Stimulated activated CD8-positive, alpha-beta memory T cell treated with anti-CD3 and anti-CD28 coated beads, Interleukin-15, amount 100 ng/mL, for 4 hours (primary cell): ENCODE measurements at places on chromosomes 11 and 22.

DNA sequence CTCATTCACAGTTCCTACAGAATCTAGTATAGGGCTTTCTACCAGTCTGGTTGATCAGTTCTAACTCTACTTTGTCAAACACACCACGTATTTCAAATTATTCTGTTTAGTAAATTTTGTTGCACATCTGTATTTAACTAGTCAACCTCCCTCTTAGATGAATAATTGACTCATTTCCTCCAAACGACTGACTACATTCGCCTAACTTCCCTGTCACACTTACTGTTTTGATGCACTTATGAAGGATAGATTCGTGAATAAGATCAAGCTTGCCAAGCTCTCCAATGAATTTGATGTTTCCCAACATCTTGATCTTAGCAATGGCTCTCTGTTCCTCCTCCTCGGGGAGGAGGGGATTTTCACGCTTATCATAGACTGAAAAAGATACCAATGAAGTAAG is 5.0 kb downstream of the EIF4G2 start:
- no peak for DNase-seq

- peak; percentile 56 for DNase-seq
These were observed 449 bp upstream of the KREMEN1 start for GRCh38 chr22:29072193-29072978.

DNA sequence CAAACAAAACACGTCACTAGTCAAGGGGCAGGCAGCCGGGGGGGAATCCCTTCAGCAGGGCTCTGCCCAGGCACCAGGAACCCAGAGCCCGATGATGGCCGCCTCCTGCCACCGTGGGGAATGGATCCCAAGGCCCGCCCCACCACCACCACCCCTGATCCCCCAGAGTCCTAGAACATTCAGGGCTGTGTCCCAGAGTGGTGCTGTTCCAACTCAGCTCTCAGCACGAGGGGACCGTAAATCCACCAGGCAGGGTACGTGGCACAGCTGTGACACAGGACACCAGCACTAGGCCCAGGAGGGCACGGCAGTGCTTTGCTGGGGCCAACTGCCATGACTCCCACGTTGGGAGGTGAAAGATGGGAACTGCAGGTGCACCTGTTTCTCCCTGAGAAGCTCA is 29.6 kb downstream of the ANO1 start:
- no peak for DNase-seq

GRCh38 chr11:60981515-60981914 is 10.0 kb downstream of the CD6 start:
- no peak for DNase-seq

DNA sequence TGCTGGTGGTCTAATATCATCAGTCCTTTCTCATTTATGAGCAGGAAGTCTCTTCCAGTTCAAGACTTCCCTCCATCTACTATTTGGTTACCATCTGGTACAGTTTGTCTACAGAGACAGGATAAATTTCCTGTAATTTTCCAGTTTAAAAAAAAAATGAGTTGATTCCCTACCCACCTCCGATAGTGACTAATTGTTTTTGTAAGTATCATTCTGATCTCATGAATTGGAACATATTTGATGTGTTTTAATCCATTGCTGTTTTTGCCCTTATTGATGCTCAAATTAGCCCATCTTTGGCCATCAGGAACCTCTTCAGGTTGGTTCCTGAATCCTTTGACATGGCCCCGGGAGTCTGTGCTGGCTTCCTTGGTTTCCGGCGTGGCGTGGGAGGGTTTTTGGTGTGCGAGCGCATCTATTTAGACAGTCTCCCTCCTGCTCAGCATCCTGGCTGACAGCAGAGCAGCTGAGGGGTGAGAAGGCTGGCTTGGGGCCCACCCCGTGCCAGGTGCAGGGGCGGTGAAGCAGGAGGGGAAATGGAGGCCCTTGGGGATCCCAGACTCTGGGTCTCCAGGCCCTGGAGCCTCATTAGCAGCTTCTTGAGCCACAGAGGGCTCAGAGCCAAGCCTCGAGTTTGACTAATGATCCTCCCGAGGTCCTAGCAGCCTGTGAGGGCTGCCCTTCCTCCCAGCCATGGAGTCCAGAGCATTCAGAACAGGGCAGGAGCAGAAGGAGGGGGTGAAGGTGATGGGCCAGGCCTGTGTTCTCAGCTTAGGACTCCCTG is 6.8 kb downstream of the OMP start:
- DNase-seq: no peak

- DNase-seq: no peak
These were observed 59.4 kb upstream of the HMGXB4 start for GRCh38 chr22:35197886-35198285.

DNA sequence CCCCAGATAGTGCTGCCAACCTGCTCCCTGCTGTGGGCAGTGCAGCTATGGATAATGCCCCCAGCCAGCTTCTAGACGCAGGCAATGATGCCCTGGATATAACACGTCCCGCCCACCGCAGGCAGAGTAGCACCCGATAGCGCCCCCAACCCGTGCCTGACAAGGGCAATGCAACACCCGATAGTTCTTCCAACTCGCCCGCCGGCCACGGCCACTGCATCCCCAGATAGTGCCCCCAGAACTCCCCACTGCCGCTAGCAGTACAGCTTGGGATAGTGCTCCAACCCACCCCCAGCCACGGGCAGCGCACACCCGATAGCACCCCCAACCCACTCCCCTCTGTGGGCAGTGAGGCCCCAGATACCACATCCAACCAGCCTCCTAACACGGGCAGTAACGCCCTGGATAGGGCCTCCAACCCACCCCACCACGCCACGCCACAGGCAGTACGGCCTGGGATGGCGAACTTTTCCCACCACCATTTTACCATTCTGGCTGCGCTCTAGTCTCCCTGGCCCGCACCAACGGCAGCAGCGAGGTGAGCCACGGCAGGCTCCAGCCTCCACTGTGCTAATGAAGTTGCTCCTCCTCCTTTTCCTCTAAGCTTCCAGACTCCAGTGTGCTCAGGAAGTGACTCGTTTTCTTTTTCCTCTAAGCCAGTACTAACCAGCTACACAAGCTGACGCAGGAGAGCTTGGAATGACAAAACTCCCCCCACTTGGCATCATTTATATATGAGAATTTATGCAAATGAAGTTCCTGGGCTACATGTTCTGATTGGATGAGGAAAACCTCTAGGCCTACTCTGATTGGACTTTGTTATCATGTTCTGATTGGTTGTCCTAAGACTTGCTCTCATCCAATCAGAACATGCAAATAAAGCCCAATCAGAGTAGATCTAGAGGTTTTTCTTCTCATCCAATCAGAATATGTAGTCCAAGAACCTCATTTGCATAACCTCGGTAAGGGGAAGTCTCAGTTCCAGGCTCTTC is 3.0 kb upstream of the RFPL3 start:
- DNase-seq: no peak

GRCh38 chr11:7060868-7061267 is 27.9 kb upstream of the RBMXL2 start:
- no peak for DNase-seq

GRCh38 chr11:103541186-103541795 is 432.1 kb downstream of the DYNC2H1 start:
- DNase-seq: no peak

DNA sequence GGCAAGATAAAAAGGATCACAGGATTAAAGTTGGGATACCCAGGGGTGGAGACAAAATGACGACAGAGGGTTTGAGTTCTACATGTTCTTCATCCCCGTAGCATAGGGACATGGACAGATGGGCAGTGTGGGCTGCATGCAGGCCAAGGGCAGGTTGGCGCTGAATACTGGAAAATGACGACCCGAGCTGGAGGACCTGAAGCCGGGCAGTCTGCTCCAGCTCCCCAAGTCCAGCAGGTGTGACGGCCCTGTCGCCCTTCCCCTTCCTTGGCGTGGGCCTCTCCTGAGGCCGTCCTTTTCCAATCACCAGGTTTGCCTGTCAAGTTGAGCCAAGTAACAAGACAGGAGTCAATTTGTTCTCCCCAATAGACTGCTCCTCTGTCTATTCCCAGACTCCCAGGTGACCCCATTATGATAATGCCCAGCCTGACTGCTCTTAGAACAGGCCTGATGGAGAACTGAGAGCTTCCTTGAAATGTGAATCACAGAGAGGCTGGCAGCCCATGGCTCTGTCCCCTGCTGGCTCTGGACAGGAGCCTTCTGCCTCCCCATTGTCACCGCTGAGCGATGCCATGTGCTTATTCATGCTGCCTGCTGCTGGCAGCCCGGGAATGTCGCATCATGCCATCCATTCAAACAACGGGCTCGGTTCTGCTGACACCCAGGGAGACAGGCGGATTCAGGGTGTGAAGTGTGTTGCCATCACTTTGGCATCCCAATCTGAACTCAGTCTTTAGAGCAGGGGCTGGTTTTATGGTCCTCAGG is 392.1 kb downstream of the NTM start:
- DNase-seq: no peak

DNA sequence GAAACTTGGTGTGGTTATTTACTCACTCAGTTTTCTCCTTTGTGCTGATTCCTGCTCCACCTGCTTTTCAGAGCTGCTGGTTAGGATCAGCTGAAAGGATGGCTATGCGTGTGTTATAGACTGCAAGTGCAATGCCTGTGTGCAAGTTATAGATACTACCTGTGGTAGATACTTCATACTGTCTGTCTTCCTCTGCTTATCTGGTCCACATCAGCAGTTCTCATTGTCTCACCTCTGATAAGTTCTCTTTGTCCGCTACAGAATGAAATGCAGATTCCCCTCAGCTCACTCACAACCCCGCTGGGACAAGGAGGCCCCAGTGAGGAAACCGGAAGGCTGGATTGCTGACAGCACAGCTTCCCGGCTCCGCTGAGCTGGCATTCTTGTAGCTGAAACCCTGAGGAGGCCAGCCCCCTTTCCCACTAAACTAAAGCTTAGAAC is 37.5 kb upstream of the LYVE1 start:
- no peak for DNase-seq

- no peak for DNase-seq
These were observed 9.7 kb downstream of the MMP3 start for GRCh38 chr11:102833731-102834130.

- no peak for DNase-seq
These were observed 67.4 kb upstream of the PRDM11 start for GRCh38 chr11:45079075-45079444.

DNA sequence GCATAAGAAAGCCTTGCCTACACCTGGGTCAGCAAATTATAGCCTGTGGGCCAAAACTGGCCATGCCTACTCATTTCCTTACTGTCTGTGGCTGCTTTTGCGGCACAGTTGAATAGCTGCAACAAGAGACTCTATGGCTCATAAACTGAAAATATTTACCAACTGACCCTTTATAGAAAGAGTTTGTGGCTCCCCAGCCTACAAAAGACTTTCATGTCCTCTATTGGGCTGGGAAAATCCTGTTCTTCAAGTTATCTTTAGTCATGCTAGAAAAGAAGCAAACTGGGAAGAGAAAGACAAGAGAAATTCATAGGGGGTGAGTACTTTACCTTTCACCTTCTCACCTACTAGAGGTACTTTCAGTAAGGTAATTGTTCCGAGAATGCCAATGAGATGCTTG is 175.1 kb downstream of the SWAP70 start:
- DNase-seq: no peak

- no peak for DNase-seq
These were observed 197.0 kb upstream of the CADM1 start for GRCh38 chr11:115700981-115701875.

DNA sequence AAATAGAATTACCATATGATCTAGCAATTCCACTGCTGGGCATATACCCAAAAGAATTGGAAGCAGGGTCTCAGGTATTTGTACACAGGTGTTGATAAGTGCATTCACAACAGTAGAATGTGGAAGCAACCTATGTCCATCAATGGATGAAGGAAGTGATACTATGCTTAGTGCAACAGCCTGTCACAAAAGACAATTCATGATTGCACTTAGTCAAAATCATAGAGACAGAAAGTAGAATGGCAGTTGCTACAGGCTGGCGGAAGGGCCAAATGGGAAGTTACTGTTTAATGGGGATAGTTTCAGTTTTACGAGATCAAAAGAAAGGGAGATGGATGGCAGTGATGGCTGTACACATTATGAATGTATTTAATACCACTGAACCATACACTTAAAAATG is 42.0 kb downstream of the SGSM3 start:
- no peak for DNase-seq

DNA sequence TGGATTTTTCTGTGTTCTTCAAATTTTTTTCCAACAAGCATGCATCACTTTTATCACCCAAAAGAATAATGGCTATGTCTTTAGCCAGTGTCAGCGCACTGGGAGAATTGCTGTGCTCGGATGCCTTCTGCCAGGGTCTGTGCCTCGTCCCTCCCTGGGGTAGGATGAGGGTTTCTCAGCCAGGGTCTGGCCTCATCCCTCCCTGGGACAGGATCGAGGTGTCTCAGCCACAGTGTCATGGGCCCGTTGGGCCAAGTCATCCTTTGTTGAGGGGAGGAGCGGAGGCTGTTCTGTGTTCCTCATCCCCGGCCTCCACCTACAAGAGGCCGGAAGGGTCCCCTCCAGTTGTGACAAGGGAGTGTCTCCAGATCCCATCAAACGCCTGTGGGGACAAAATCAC is 22.7 kb downstream of the LINC01488 start:
- DNase-seq: no peak

DNA sequence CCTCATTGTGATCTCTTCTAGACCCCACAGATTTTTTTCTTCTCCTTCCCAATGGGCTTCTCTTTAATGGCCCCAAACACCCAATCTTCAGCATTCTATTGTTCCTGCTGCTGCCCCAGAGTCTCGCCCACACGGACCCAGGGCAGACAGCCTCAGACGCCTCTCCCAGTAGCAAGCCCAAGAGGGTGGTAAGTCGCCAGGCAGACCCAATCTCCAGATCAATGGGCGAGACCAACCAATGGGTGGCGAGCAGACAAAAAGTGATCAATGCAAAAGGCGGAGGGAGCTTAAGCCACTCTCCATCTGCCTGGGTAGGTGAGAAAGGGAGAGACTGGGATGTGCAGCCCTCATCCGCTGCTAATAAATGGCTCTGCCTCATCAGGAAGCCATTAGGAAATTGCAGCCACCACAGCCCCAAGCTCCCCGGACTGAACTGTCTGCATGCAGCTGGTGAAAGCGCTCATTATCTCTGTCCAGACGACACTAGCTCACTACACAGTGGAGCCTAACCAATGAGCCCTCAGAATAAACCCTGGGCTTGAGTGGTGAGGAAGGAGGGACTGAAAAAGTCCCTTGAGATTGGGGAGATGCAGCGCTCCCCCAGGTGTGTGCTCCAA is 81.8 kb downstream of the ETS1 start:
- no peak for DNase-seq

GRCh38 chr11:73326929-73327811 is 19.1 kb downstream of the ARHGEF17 start:
- no peak for DNase-seq

DNA sequence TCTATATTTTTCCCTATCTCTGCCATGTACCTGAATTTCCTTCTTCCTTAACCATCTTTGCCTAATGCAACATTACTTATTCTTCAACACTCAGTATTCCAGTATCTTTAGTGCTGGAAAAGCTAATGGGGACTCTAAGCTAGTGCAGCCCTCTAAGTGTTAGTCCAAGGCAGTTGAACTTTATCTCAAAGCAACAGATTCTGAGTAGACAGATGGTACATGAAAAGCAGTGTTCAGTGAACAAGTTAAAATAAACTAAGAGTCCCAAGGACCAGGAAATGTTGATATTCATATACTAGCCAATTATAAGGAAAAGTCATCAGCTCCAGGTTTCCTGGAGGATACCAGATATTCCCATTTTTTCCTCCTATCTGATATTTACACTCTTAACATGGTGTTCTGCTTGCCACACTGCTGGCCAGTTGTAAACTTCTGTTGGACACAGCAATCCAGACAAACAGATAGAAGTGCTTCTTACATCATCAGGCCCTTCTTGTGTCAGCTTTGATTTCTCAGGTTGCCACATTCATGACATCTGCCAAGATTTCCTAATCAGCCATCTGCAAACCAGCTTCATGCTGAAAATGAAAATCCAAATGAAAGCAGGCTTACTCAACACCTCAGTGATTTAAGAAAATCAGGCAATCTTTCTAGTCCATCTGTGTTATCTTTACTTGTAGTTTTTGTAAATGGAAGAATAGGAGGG is 255.9 kb upstream of the POU2AF2 start:
- DNase-seq: no peak
